ENCODE measurements at places on chromosomes 3 and 15.

- no peak for DNase-seq
Observed at GRCh38 chr15:67548862-67549651, 6.6 kb downstream of the MAP2K5 start.

DNA sequence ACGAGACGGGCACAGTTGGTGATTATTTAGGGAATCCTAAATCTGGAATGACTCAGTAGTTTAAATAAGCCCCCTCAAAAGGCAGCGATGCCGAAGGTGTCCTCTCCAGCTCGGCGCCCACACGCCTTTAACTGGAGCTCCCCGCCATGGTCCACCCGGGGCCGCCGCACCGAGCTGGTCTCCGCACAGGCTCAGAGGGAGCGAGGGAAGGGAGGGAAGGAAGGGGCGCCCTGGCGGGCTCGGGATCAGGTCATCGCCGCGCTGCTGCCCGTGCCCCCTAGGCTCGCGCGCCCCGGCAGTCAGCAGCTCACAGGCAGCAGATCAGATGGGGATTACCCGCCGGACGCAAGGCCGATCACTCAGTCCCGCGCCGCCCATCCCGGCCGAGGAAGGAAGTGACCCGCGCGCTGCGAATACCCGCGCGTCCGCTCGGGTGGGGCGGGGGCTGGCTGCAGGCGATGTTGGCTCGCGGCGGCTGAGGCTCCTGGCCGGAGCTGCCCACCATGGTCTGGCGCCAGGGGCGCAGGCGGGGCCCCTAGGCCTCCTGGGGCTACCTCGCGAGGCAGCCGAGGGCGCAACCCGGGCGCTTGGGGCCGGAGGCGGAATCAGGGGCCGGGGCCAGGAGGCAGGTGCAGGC lies 318.0 kb downstream of the FGF12 start:
- DNase-seq: no peak

GRCh38 chr15:56160966-56161365 lies 82.7 kb downstream of the RFX7 start:
- DNase-seq: no peak

DNA sequence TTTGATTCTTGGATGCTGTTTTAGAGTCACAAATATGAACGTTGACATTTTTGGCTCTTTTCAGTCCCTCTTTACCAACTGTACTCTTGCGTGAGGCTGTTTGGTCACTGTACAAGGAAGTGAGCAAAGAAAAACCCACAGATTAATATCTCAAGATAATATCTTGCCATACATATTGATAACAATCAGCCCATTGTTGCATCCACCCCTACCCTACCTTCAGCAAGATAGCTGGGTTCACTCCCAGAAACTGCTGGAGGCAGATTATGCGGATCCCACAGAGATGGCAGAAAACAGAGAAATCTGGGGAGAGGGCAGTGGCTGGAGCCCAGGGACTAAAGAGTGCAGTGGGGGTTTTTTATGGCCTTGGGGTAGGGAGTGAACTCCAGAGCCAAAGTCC lies 29.9 kb upstream of the MFSD1 start:
- DNase-seq: no peak

- DNase-seq: no peak
Observed at GRCh38 chr3:56826831-56827722, 25.3 kb upstream of the ARHGEF3 start.

DNA sequence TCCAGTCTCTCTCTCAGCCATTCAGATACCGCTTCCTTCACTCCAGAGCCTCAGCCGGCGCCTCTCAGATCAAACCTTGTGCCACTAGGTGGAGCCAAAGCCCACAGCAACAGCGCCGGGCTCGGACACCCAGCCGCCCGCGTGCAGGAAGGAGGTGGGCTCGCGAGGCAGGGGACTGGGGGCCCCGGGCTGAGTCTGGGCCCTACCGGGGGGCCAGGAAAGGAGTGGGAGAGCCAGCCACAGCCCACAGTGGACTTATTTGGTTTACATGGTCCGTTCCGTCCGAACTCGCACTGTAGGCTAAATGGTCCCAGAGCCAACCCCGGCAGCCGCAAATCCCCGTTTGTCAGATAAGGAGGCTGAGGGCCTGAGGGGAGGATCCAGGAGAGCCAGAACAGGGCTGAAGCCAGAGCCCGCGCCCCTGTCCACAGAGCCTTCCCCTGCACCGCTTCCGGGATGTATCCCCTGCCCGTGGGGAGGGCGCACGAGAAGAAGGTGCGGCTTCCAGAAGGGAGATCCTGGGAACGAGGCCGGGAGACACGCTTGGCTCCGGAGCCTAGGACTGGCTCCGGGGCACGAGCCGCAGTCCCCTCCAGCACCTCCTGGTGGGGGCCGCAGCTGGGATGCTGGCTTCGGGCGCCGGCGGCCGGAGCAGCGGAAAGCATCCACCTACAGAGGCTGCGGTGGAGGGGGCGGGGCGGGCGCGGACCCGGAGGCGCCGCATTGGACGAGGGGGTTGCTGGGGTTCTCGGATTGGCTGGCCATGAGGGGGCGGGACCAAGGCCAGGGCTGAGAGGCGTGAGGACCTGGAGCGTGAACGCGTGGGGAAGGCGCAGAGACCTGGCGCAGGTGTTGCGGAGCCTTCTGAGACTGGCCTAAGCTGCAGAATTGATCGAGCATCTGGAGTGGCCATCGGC lies 6.5 kb upstream of the CYP11A1 start:
- peak; percentile 72 for DNase-seq

Data from hypothalamus (tissue), 51 donors.